ENCODE measurements at places on chromosomes 6 and 20.
A peak's percentile ranks its signal among the peaks of the same experiment; 100 is the strongest.

- H3K4me1 ChIP-seq, result no peaks in the 10 kb centered on the region
- H3K36me3 ChIP-seq, result no peaks in the 10 kb centered on the region
- H3K4me3 ChIP-seq, result no peak overlapping the region
- no peak for DNase-seq
- no peaks in the 10 kb centered on the region for H3K27me3 ChIP-seq
- no peak overlapping the region for H3K27ac ChIP-seq
Observed at GRCh38 chr20:9353180-9353915, 161.0 kb upstream of the LAMP5 start.

- DNase-seq, result no peak
- H3K4me3 ChIP-seq, result no peak overlapping the region
- H3K36me3 ChIP-seq, result no peaks in the 10 kb centered on the region
- H3K27me3 ChIP-seq, result peaks cover 29% of the 10 kb centered on the region
- no peak overlapping the region for H3K27ac ChIP-seq
Observed at GRCh38 chr6:36563237-36563927, 16.1 kb upstream of the STK38 start.

DNA sequence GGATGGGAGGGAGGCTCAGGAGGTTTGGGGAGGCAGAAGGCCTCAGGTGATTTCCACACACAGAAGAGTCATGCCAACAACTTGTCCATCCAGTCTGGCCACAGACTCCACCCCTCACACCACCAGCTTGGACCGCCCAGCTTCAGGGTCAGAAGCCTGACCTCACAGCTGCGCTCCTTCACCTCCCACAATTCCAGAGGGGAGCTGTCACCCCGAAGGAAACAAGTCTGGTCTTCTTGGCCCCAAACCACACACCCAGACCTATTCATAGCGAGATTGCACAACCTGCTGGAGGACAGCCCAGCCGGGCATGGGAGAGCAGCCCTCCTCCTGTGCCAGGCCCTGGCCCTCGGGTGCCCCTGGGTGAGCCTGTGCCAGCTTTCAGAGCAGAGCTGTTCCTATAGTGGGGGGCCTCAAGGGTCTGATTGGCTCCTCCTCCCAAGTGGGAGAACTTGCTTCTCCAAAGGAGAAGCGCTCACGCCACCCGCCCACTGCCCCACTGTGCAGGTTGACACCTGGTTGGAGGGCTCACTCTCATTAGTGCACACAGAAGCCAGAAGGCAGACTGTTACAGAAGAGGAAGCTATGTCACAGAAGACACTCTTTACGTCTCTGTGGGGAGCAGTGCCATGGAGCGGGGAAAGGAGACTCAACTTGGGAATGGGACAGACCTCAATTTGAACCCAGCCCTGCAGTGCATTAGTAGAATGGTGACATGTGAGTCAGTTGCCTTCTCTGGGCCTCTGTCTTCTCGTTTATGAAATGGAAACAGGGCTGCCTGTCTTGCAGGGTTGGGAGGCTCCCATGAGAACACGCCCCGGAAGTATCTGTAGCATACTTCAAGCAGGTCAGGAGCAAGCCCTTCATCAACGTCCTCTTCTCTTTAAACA lies 128.8 kb downstream of the FOXO3 start:
- no peak overlapping the region for H3K4me3 ChIP-seq
- DNase-seq, result no peak
- H3K36me3 ChIP-seq, result peaks cover 19% of the 10 kb centered on the region

- H3K36me3 ChIP-seq, result peaks cover 28% of the 10 kb centered on the region
- H3K27me3 ChIP-seq, result peaks cover 100% of the 10 kb centered on the region
- no peak for DNase-seq
- no peak overlapping the region for H3K4me3 ChIP-seq
- H3K4me1 ChIP-seq, result peaks cover 28% of the 10 kb centered on the region
Observed at GRCh38 chr6:5992551-5993225, 14.0 kb downstream of the NRN1 start.

DNA sequence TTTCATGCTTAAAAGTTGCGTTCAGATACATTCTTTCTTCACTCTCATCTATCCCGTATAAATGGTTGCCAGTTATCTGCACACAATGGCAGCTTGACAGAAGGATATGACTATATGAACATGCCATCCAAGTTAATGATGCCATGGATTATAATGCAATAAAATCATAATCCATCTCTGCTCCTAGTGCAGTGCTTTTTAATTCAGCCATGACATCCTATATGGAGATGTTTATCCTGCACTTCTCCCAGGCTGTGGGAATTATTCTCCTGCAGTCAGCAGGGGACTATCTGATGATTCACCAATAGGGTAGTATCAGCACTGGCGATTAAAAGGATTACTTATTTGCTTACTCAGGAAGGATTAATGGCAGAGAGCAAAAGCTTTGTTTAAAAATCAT lies 273.8 kb downstream of the SAMD5 start:
- H3K36me3 ChIP-seq, result no peaks in the 10 kb centered on the region
- no peaks in the 10 kb centered on the region for H3K4me1 ChIP-seq
- H3K27me3 ChIP-seq, result no peaks in the 10 kb centered on the region
- no peak overlapping the region for H3K4me3 ChIP-seq

- DNase-seq, result no peak
- no peak overlapping the region for H3K27ac ChIP-seq
- H3K4me3 ChIP-seq, result no peak overlapping the region
- H3K27me3 ChIP-seq, result no peaks in the 10 kb centered on the region
Observed at GRCh38 chr6:42530296-42530695, 33.5 kb upstream of the UBR2 start.

DNA sequence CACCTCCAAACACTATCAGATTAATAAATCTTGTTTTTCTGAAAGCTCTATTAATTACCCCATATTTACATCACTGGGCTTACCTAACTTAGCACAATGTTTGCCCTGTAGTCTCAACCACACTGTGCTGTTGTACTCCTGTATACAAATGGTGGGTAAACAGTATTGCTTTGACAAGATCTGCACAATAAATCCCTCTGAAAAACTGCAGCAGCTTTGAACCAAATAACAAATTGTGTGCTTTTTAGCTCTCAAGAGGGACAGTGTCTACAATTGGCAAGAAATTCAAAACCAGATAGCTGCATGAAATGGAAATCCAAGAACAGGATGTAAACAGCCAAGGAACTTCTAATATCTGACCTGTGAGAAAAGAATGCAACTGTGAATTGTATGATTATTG lies 10.4 kb downstream of the KIF6 start:
- H3K4me3 ChIP-seq, result no peak overlapping the region
- peaks cover 23% of the 10 kb centered on the region for H3K27me3 ChIP-seq
- H3K27ac ChIP-seq, result no peak overlapping the region
- H3K36me3 ChIP-seq, result no peaks in the 10 kb centered on the region
- DNase-seq, result no peak
- no peaks in the 10 kb centered on the region for H3K4me1 ChIP-seq

DNA sequence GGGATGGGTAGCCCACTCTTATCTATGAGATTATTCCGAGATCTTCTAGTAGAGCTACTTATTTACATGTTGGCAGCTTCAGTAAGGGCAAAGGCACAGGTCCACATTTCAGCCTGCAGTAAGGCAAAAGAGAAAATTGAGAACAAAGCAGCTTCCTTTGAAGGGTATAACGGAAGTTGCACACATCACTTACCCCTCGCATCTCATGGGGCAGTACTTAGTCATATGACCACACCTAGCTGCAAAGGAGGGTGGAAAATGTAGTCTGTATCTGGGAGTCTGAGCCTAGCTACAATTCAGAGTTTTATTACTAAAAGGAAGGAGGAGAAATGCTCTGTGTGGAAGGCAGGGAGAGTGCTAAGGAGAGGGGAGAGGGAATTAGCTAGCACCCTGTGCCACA lies 29.7 kb downstream of the SPACA1 start:
- no peak for DNase-seq
- H3K4me3 ChIP-seq, result no peak overlapping the region

GRCh38 chr20:23937303-23938117 lies 51.1 kb downstream of the GGTLC1 start:
- H3K4me1 ChIP-seq, result peaks cover 6% of the 10 kb centered on the region
- no peak overlapping the region for H3K4me3 ChIP-seq
- H3K27me3 ChIP-seq, result peaks cover 8% of the 10 kb centered on the region

DNA sequence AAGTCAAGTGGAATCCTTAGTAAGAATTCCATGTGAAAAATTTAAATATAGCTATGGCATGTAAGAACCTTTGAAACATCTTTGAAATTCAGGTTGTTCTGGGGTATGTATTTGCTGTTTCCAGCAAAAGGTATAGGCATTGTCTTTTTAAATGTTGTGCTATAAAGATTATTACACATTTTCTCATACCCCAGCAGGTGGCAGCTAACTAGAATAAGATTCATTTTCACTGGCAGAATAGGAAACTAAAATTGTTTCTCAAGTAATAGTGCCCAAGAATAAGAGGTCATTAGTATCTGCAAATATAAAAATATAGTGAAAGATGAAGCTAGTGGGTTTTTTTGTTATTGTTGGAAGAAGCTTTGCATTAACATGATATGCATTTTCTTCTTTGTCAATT lies 1.8 kb downstream of the GRIK2 start:
- no peaks in the 10 kb centered on the region for H3K4me1 ChIP-seq
- H3K27ac ChIP-seq, result no peak overlapping the region
- peaks cover 2% of the 10 kb centered on the region for H3K36me3 ChIP-seq
- DNase-seq, result no peak

DNA sequence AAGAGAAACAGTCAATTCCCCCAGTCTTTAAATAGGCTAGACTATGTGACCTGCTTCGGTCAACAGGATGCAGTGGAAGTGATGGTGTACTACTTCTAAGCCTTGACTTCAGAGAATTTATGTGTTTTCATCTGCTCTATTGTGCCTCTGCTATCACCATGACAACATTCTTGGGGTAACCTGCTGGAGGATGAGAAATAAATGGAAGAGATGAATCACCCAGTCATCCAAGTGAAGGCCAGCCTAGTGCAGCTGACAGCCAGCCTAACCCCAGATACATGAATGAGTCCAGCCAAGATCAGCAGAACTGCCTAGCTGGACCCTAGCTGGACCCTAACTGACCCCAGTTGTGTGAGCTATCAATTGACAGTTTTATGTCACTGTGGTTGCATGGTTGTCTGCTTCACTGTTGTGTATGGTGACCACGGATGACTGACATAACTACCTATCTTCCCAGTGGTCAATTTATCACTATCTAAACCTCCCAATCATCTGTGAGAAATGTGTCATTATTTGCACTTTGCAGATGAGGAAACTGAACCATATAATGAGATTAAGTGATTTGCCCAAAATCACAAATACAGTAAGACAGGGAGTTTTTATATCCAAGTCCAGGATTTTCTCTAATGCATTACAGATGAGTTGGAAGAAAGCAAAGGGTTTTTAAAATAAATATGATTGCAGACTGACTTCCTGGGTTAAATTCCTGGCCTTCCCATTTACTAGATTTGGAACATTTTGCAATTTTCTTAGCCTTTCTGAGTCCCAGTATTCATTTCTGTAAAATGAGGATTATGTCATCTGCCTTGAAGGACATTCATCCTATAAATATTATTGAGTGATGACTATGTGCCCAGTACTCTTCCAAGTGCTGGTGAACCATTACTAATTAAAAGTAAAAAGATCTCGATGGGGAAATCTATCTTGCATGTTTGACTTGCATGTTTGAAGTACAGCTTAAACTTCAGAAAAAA lies 136.4 kb upstream of the PLCB4 start:
- no peaks in the 10 kb centered on the region for H3K27me3 ChIP-seq
- no peaks in the 10 kb centered on the region for H3K36me3 ChIP-seq
- DNase-seq, result no peak
- no peak overlapping the region for H3K27ac ChIP-seq
- no peak overlapping the region for H3K4me3 ChIP-seq

GRCh38 chr6:149014631-149015534 lies 268.1 kb downstream of the UST start:
- no peak overlapping the region for H3K27ac ChIP-seq
- H3K4me3 ChIP-seq, result no peak overlapping the region
- DNase-seq, result no peak
- H3K36me3 ChIP-seq, result no peaks in the 10 kb centered on the region
- no peaks in the 10 kb centered on the region for H3K4me1 ChIP-seq
- H3K27me3 ChIP-seq, result no peaks in the 10 kb centered on the region

- H3K4me1 ChIP-seq, result no peaks in the 10 kb centered on the region
- H3K4me3 ChIP-seq, result no peak overlapping the region
- H3K27ac ChIP-seq, result no peak overlapping the region
- H3K27me3 ChIP-seq, result no peaks in the 10 kb centered on the region
Observed at GRCh38 chr6:122268394-122268793, 131.1 kb upstream of the HSF2 start.

DNA sequence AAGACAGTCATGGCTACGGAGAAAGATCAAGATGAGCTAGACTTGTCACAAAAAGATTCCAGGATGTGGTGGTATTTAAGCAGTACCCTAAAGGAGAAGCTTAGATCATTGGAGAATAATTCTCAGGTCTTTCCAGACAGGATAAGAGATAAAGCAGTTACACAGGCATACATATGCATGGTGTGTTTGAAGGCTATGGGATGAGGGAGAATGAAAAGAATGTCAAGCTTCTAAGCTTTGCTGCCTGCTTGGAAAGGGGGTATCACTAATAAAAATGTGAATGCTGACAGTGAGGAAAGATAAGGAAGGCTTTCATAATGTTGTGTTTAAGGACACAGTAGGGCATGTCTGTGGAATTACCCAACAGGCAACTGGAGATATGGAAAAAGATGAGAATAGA lies 28.1 kb downstream of the RWDD2A start:
- DNase-seq, result no peak
- H3K36me3 ChIP-seq, result peaks cover 6% of the 10 kb centered on the region
- H3K27me3 ChIP-seq, result peaks cover 5% of the 10 kb centered on the region
- no peak overlapping the region for H3K4me3 ChIP-seq

- H3K27me3 ChIP-seq, result peaks cover 78% of the 10 kb centered on the region
- no peak for DNase-seq
- H3K4me1 ChIP-seq, result peaks cover 15% of the 10 kb centered on the region
- peaks cover 3% of the 10 kb centered on the region for H3K36me3 ChIP-seq
- peak within 1 kb of the TSS; percentile 81 for H3K4me3 ChIP-seq
Observed at GRCh38 chr6:13924949-13925881, at the start of gene RNF182. RNF182 (plus strand) TSS chr6:13924952; CDS start chr6:13977120, 52,168 bp downstream.

- H3K36me3 ChIP-seq, result peaks cover 84% of the 10 kb centered on the region
- peak overlapping the region; percentile 98 for H3K27ac ChIP-seq
- H3K27me3 ChIP-seq, result no peaks in the 10 kb centered on the region
- DNase-seq, result no peak
- H3K4me3 ChIP-seq, result no peak overlapping the region
Observed at GRCh38 chr20:36631646-36632045, 14.3 kb downstream of the SLA2 start.

All from effector memory CD8-positive, alpha-beta T cell (primary cell).